ENCODE measurements at places on chromosomes 4 and X. TPM values are rescaled to one million over a fixed set of nuclear protein-coding genes. Genes with fewer than 3 reads are reported as not detected.
A peak's percentile ranks its signal among the peaks of the same experiment; 100 is the strongest.

GRCh38 chrX:42128020-42128419 is 204.7 kb upstream of the CASK start:
- DNase-seq: no peak
- no peaks in the 10 kb centered on the region for H3K4me1 ChIP-seq
- H3K27ac ChIP-seq: no peak overlapping the region
- no peak overlapping the region for H3K4me3 ChIP-seq
- no peaks in the 10 kb centered on the region for H3K36me3 ChIP-seq
- H3K27me3 ChIP-seq: peaks cover 2% of the 10 kb centered on the region

- no peaks in the 10 kb centered on the region for H3K4me1 ChIP-seq
- no peaks in the 10 kb centered on the region for H3K36me3 ChIP-seq
- no peak overlapping the region for H3K27ac ChIP-seq
- DNase-seq: peak; percentile 47
- H3K4me3 ChIP-seq: no peak overlapping the region
- no peaks in the 10 kb centered on the region for H3K27me3 ChIP-seq
Measured at GRCh38 chrX:25737540-25737939, 400.6 kb upstream of the MAGEB18 start.

DNA sequence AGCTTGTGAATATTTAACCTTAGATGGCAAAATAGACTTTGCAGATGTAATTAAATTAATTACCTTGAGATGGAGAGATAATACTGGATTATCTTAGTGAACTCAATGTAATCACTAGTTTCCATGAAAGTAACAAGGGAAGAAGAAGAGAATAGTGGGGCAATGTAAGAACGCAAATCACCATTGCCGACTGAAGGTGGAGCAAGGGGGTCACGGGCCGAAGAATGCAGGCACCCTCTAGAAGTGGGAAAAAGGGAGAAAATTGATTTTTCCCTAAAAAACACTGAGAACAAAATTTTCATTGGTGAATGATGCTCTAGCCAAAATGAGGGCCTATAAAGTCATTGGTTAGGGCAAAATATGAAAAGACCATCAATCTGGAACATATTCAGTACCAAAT is 375.6 kb upstream of the EPHA5 start:
- H3K4me3 ChIP-seq: no peak overlapping the region
- no peak overlapping the region for H3K27ac ChIP-seq
- no peaks in the 10 kb centered on the region for H3K4me1 ChIP-seq
- no peaks in the 10 kb centered on the region for H3K27me3 ChIP-seq
- H3K36me3 ChIP-seq: no peaks in the 10 kb centered on the region

GRCh38 chr4:81906905-81907304 is 435.2 kb upstream of the RASGEF1B start:
- H3K4me1 ChIP-seq: no peaks in the 10 kb centered on the region
- no peak overlapping the region for H3K27ac ChIP-seq
- no peaks in the 10 kb centered on the region for H3K27me3 ChIP-seq
- no peak for DNase-seq
- H3K36me3 ChIP-seq: no peaks in the 10 kb centered on the region

- no peak overlapping the region for H3K27ac ChIP-seq
- no peak overlapping the region for H3K4me3 ChIP-seq
- DNase-seq: no peak
- H3K27me3 ChIP-seq: no peaks in the 10 kb centered on the region
- peaks cover 55% of the 10 kb centered on the region for H3K36me3 ChIP-seq
Measured at GRCh38 chr4:186634591-186635128, 79.3 kb upstream of the MTNR1A start.

DNA sequence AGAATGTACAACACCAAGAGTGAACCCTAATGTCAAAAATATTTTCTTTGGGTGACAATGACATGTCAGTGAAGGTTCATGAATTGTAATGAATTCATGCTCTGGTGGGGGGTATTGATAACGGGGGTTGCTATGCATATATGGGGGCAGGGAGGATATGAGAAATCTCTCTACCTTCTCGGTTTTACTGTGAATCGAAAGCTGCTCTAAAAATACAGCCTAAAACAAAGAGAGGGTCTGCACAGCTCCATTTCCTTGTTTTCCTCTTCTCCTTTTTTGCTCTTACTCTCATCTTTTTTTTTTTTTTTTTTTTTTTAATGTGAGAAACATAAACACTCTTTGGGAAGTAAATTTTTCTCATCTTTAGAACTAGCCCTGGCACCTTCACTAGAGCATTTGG is 85.8 kb downstream of the DCTD start:
- no peak overlapping the region for H3K27ac ChIP-seq
- H3K27me3 ChIP-seq: peaks cover 18% of the 10 kb centered on the region
- no peaks in the 10 kb centered on the region for H3K4me1 ChIP-seq
- H3K4me3 ChIP-seq: no peak overlapping the region

The PLS3 gene
- total RNA-seq: 252 TPM

The SMR3B gene
- total RNA-seq: not detected

The TLR7 gene
- not detected for total RNA-seq

Data from IMR-90 (cell line).